ENCODE measurements at places on chromosomes 7 and 10. TPM values are rescaled to one million over a fixed set of nuclear protein-coding genes. Genes with fewer than 3 reads are reported as not detected.

DNA sequence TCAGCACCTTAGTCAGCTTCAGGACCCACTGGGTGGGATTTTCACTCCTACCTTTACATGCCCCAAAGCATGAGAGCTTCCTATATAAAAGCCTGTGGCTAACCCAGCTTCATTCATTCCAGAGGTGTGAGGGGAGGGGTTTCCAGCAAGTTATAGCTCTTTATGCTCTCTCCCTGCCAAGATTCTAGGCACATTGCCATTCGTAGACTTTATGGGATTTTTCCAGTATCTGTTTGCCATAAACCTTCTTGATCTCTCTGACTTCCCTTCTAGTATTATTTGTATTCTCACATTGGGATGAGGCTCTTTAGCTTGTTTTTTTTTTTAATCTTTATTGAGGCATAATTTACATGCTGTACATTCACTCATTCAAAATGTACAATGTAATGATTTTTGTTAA is 67.5 kb downstream of the POU6F2 start:
- no peak for DNase-seq

DNA sequence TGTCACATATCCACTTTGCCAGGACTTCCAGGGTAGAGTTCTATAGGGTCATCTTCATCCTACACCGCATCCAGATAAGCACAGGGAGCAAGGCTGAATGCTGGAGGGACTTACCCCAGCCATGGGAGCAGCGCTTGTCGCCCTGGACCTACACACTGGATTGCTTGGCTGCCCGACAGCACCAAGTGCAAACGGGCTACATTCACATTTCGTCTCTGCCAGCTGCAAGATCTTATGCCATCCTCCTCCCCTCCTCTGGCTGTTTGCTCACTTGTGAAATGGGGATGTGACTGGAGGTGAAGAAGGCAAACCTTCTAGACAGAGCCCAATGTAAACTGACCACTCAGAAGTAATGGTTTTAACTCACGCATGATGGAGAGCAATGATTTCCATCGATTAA is 1.0 kb downstream of the DDC start:
- DNase-seq: no peak

GRCh38 chr7:45179666-45180065 is 22.1 kb downstream of the RAMP3 start:
- DNase-seq: no peak

NYAP1 gene
- 4.6 TPM for total RNA-seq

OR2A2 gene
- total RNA-seq: not detected

- DNase-seq: no peak
These were observed 19.2 kb downstream of the TMEM270 start for GRCh38 chr7:73879977-73880681.

- DNase-seq: no peak
These were observed 342 bp downstream of the OR2AE1 start for GRCh38 chr7:99876491-99876890.

DNA sequence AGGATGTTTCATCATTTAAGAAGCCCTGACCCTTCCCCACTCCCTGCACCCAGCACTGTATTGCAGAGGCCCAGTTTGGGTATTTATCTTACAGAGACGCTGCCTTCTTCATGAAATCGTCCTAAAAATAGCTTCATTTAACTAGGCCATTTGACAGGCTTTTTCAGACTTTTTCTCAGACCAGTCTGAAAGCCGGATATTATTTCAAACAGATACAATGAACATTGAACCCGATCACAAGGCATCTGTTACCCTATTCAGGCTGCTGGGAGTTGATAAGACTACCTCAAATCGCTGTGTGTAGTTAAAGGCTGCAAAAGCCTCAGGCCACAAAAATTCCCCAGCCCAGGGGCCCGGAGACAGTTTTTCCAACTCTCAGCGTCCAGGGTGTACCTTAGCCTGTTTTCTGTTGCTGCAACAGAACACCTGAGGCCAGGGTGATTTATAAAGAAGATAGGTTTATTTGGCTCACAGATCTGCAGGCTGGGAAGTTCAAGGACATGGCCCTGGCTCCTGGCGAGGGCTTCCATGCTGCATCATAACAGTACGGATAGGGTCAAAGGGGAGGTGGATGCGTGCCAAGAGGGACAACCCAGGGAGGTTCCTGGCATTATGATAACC is 130.7 kb upstream of the SH2B2 start:
- DNase-seq: no peak

Data from progenitor cell of endocrine pancreas (in vitro differentiated cells).